Naive thymus-derived CD4-positive, alpha-beta T cell (primary cell): ENCODE measurements at places on chromosomes 5 and 9. TPM values are rescaled to one million over a fixed set of nuclear protein-coding genes. Genes with fewer than 3 reads are reported as not detected.

DNA sequence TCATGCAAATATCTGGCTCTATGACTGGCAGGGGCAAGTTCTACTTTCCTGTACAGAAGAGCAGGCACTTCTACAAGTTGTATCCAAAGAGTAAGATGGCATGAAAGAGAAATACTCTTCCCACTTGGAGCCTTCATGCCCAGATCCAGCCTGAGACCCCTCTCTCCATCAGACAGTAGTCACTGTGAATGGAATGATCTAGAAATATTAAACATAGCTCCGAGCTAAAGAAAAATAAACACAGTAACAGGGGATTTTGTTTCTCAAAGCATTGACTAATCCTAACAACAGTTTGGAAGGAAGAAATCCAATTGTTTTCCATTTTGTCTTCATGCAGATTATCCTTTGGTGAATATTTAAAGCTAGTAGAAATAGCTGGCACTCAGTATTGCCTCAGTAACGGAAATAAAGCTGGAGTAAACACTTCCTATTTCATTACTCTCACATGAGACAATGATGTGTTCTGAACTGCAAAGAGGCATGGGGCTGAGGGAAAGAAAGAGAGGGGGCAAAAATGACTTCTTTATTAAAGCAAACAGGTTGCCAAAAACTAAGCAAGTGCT is 100.0 kb downstream of the SEMA5A start:
- no peaks in the 10 kb centered on the region for H3K27me3 ChIP-seq
- H3K27ac ChIP-seq = no peak overlapping the region
- no peaks in the 10 kb centered on the region for H3K36me3 ChIP-seq
- no peak for DNase-seq
- H3K4me3 ChIP-seq = no peak overlapping the region

UAP1L1 gene
- 14.9 TPM for total RNA-seq

DNA sequence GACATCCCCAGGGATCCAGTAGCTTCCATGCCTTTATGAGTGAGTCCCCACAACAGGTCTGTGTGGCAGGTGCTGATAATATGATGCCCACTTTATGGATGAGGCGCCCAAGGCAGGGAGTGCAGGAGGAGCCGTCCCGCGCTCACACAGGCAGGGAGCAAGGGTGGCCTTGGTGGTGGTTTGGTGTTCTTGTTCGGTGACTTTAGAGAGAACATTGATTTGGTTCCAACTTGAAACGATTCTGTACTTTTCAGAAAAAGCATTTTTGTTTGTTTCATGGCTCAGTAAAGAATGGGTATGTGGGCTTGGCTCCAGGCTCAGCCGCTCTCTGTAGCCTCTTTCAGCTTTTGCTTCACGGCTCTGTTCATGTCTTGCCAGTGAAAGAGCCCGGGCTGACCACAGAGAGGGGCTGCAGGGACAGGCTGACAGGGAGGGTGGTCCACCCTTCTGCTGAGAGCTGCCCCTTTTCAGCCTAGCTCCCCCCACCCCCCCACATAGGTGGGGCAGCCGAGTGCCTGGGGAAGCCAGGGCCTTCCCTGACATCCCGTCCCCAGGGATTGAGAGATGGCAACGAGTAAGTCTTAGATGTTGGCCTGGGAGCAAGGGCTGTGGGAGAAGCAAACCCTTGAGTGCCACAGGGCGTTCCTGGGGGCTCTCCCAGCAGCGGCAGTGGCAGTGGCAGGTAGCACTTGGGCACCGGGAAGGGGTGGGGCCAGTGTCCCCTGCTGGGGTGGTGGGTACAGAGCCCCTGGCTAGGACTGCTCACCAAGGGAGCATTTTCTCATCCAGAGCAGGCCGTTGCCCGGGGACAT is 28.0 kb downstream of the NCS1 start:
- no peaks in the 10 kb centered on the region for H3K36me3 ChIP-seq
- H3K27ac ChIP-seq = no peak overlapping the region
- H3K27me3 ChIP-seq = no peaks in the 10 kb centered on the region
- H3K4me1 ChIP-seq = no peaks in the 10 kb centered on the region
- DNase-seq = no peak

DNA sequence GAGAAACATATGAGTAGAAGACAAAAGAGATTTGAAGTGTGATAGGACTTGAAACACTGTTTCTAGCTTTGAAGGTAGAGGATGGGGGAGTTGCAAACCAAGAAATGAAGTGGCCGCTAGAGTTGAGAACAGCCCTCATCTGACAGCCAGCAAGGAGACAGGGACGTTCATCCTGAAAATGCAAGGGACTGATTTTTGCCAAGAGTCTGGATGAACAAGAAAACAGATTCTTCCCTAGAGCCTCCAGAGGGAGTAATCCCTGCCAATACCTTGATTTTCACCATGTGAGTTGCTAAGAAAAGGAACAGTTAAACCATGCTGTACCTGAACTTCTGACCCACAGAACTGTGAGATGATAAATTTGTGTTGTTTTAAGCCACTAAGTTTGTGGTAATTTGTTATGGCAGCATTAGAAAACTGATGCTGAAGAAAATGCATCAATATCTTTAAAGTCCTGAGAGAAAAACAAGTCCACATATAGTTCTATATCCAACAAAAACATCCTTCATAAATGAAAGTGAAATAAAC is 154.0 kb upstream of the ADAMTSL1 start:
- H3K4me1 ChIP-seq = no peaks in the 10 kb centered on the region
- DNase-seq = no peak

GRCh38 chr5:73821003-73821402 is 195.0 kb downstream of the ARHGEF28 start:
- H3K4me3 ChIP-seq = no peak overlapping the region
- H3K36me3 ChIP-seq = no peaks in the 10 kb centered on the region
- DNase-seq = no peak
- no peak overlapping the region for H3K27ac ChIP-seq
- no peaks in the 10 kb centered on the region for H3K27me3 ChIP-seq
- no peaks in the 10 kb centered on the region for H3K4me1 ChIP-seq

DNA sequence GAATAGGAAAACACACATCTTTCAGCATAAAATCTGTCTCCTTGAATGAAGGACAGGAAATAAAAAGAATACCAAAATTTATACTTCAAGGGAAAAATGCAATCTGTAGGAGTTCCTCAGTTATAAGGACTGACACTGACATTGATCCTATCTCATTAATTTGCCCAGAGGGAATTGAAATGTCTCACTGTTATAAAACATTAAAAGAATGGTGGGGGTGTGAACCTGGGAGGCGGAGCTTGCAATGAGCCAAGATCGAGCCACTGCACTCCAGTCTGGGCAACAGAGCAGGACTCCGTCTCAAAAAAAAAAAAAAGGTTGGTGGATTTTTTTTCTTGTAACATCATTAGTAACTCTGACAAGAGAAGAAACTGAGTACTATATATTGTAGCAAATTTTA is 60.8 kb downstream of the TTLL11 start:
- H3K27me3 ChIP-seq = no peaks in the 10 kb centered on the region
- no peaks in the 10 kb centered on the region for H3K36me3 ChIP-seq
- H3K4me3 ChIP-seq = no peak overlapping the region
- no peak overlapping the region for H3K27ac ChIP-seq
- no peak for DNase-seq
- no peaks in the 10 kb centered on the region for H3K4me1 ChIP-seq

SREK1IP1 gene
- 22.0 TPM for total RNA-seq

ACOT12 gene
- 0.46 TPM for total RNA-seq

- no peak for DNase-seq
- no peaks in the 10 kb centered on the region for H3K36me3 ChIP-seq
- H3K4me1 ChIP-seq = no peaks in the 10 kb centered on the region
- no peak overlapping the region for H3K27ac ChIP-seq
Observed at GRCh38 chr9:89804766-89805531, 200.1 kb downstream of the GADD45G start.

CCL27 gene
- not detected for total RNA-seq

DNA sequence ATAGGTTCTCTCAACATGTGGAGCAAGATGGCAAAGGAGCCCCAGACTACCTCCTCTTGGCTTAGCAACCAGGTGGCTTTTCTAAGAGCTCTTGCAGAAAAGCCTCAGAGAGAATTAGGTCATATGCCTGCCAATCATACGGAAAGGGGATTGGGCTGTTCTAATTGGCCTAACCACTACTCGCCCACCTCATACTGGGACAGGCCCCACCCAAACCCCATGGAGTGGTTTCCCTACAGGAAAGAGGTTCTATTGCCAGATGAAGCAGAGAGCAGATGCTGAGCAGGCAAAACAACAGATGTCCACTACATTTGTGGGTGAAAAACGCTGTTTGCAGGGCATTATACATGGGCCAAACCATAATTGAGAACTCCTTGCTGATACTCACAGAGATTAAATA is 29.0 kb downstream of the ABLIM3 start:
- no peaks in the 10 kb centered on the region for H3K36me3 ChIP-seq
- H3K4me3 ChIP-seq = no peak overlapping the region
- no peaks in the 10 kb centered on the region for H3K27me3 ChIP-seq
- no peak overlapping the region for H3K27ac ChIP-seq
- DNase-seq = no peak
- H3K4me1 ChIP-seq = no peaks in the 10 kb centered on the region

DNA sequence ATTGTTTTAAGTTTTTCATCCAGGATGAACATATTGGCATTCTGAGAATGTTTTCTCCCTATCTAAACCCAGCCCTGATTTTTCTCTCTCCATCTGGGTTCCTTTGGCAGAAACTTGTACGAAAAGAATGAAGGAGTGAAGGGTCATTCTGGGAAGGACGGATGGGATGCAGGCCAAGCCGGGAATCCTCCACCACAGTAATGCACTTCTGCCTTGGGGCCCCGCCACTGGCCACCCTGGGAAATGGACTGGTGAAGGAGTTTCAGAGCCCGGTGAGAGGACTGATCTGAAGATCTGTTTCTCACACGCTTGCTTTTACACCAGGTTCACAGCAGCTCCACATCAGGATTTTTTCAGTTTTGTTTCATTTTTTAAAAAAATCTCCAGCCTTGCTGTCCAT is 554.8 kb downstream of the BNC2 start:
- no peaks in the 10 kb centered on the region for H3K4me1 ChIP-seq
- H3K27me3 ChIP-seq = no peaks in the 10 kb centered on the region
- H3K27ac ChIP-seq = no peak overlapping the region
- DNase-seq = no peak
- H3K36me3 ChIP-seq = no peaks in the 10 kb centered on the region
- no peak overlapping the region for H3K4me3 ChIP-seq

PCDHAC1 gene
- not detected for total RNA-seq

RFX3 gene
- total RNA-seq = 31.0 TPM

GPR151 gene
- not detected for total RNA-seq

- no peaks in the 10 kb centered on the region for H3K36me3 ChIP-seq
- H3K4me1 ChIP-seq = no peaks in the 10 kb centered on the region
- no peaks in the 10 kb centered on the region for H3K27me3 ChIP-seq
- H3K4me3 ChIP-seq = no peak overlapping the region
Observed at GRCh38 chr9:113677057-113677456, 199.1 kb upstream of the ZNF618 start.

DNA sequence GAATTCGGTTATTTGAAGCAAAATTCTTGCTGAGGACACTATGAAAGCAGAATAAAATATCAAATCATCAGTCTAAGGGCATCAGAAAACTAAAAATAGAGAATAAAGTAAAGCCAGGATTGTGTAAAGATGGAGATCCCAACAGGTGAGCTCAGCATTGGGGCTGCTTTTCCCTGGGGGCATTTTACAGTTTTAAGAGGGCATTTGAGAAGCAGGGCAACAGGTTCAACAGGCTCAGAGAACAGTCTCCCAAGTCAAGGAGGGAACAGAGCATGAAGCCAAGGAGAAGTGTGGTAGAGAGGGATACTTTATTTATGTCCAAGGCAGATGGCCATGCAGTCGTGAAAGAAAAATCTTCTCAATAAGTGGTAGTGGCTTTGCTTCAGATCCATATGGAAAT is 145.4 kb downstream of the SYK start:
- no peaks in the 10 kb centered on the region for H3K36me3 ChIP-seq
- no peaks in the 10 kb centered on the region for H3K4me1 ChIP-seq
- no peak overlapping the region for H3K27ac ChIP-seq
- no peaks in the 10 kb centered on the region for H3K27me3 ChIP-seq

TBC1D2 gene
- 16.6 TPM for total RNA-seq

COL15A1 gene
- total RNA-seq = not detected

PCDHB14 gene
- not detected for total RNA-seq

DNA sequence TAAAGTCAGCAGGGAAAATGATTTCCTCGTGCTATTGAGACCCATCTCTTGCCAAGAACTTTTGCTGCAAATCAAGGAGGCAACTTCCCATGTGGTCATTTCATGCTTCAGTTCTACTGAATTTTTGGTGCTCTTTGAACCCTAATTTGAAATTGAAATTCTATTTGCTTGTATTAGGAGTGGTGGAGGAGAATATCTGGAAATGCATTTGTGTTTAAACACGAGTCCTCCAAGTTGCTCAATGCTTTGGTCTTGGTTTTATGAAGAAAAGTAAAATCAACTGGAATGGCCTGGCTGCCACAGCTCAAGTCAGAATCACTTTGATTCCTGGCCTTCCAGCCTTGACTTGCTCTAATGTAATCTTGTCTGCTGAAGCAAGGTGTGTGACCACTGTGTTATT is 613.2 kb downstream of the TLE1 start:
- H3K4me3 ChIP-seq = no peak overlapping the region
- H3K36me3 ChIP-seq = no peaks in the 10 kb centered on the region
- no peak overlapping the region for H3K27ac ChIP-seq
- DNase-seq = no peak

HK3 gene
- 2.6 TPM for total RNA-seq

DNA sequence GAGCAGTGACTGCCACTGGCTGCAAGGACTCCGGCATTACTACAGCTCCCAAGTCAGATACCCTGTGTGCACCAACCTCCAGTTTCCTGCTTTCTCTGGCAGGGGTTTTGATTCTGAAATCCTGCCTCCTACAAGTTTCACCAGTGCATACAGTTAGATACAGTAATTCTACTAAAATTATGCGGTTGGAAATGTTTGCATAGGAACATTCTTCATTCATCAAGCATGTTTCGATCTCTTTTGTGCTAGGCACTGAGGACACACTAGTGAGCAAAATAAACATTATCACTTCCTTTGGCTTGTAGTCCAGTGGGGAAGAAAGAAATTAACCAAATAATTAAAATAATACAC is 152.2 kb downstream of the TMEM167A start:
- H3K36me3 ChIP-seq = no peaks in the 10 kb centered on the region
- no peak overlapping the region for H3K4me3 ChIP-seq
- no peak for DNase-seq
- no peaks in the 10 kb centered on the region for H3K4me1 ChIP-seq
- no peak overlapping the region for H3K27ac ChIP-seq
- no peaks in the 10 kb centered on the region for H3K27me3 ChIP-seq
